Activated naive CD4-positive, alpha-beta T cell treated with anti-CD3 and anti-CD28 coated beads, Interleukin-2, amount 50 U/mL, for 16 hours (primary cell): ENCODE measurements at places on chromosomes 2 and 18.
A peak's percentile ranks its signal among the peaks of the same experiment; 100 is the strongest.

DNA sequence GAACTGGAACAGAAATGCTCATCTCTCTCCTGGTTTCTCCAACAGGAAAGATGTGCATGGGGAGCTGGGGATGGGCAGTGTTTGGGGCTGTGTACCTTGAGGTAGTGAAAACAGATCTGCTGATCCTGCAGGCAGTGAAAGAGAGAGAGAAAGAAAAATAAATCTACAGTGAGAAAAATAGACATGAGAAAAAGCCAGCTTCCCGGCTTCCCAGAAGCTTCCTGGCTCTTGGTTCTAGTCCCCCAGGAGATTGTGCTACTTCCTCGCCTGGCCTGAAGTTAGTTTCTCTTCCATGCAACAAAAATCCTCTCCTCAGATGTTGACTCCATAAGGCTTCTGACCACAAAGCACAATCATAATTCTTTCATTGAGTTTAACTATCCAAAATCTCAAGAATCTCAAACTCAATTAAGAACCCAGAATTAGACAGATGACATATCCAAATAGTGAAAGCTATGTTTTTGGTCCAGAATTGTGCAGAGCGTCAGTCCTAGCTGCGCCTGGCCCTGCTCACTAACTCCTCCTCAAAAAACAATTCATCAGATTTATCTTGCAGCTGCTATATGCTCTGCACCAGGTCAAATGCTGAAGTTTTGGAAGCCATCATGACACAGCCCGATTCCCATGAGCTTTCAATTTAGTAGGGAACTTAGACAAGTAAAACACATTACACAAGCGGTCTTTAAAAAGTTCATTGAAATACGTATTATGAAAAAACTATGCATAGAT, 20.1 kb upstream of the NAB1 start:
- no peak for DNase-seq

- DNase-seq = no peak
Measured at GRCh38 chr2:6957031-6957714, 40.0 kb downstream of the RNF144A start.

DNA sequence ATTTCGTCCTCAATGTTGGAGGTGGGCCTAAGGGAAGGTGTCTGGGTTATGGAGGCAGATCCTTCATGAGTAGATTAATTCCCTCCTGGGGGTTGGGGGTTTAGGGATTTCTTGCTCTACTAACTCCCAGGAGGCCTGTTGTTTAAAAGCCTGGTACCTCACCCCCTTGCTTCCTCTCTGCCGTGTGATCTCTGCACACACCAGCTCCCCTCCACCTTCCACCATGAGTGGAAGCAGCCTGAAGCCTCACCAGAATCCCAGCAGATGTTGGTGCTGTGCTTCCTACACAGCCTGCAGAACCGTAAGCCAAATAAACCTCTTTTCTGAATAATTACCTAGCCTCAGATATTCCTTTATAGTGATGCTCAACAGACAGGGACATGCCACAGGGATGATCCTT, 141.5 kb downstream of the ZNF516 start:
- no peak for DNase-seq

- DNase-seq = no peak
Measured at GRCh38 chr2:220572385-220572784, 945.0 kb downstream of the SLC4A3 start.

DNA sequence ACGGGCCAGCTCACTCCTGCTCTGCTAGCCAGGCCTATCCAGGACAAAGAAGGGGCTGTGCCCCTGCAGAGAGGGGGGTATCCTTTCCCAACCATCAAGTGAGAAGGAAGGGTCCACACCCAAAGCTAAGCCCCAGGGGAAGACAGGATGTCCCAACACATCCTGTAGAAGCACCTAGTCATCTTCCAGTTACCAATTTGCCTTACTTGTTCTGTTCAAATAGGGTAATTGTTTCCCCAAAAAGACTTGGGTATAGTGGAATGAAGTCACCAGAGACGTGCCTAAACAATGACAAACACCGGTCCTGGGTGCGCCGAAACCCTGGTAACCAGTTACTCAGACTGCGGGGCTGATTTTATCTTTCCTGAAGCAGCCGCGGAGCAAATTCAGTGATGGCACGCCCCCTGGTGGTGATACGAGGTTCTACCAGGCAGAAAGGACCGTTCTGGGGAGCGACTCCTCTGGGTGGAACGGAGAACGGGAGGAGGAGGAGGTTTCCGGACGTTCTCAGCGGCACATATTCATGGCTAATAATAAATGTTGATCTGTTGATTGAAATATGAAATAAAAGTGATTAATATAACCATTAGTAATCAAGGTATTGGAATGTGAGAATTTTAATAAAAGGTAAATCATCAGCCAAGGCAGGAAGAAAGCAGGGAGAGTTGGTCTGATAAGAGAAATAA, 109.3 kb upstream of the STON1 start:
- peak; percentile 90 for DNase-seq

DNA sequence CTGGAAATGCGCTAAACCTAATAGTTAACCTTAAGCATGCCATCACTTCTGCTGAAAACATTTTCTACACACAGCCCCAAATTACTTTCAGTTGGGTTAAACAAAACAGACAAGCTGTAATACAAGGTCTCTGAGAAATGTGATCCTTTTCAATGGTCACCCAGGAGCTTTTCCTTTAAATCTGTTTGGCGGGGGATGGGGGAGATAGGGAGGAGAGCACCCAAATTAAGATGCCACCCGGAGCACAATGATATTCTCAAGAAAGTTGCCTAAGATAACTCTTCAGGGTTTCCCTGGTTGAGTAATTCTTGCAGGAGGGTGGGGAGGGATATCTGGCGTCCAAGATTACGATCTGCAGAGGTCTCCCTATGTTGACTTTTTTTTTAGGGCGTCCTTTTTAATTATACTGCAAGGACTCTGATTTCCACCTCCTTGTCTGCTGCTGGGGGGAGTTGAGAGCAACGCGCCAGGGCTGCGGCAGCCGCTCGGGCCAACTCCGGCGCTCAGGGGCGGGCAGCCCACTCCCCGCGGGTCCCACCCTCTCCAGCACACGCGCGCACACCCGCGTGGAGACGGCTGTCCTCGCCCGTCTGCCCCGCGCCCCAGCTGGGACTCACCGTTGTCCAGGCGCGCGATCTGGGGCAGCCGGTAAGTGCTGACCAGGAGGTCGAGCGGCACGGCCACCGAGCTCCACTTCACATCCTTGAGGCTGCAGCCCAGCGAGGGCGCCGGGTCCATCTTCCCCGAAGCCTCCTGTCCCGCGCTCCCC, 807 bp downstream of the GAREM1 start:
- peak; percentile 12 for DNase-seq
